ENCODE measurements at places on chromosomes 12 and 14. TPM values are rescaled to one million over a fixed set of nuclear protein-coding genes. Genes with fewer than 3 reads are reported as not detected.

The PLEKHH1 gene
- total RNA-seq: 6.3 TPM

The LAG3 gene
- 0.14 TPM for total RNA-seq

The ST8SIA1 gene
- 0.23 TPM for total RNA-seq

The CLEC6A gene
- not detected for total RNA-seq

The CD27 gene
- not detected for total RNA-seq

The KCNH3 gene
- 0.07 TPM for total RNA-seq

The KRT72 gene
- not detected for total RNA-seq

The RAB15 gene
- total RNA-seq: 0.46 TPM

The PLEKHD1 gene
- total RNA-seq: not detected

The SSPN gene
- total RNA-seq: 3.2 TPM

The BRI3BP gene
- 18.1 TPM for total RNA-seq

The PTPN6 gene
- total RNA-seq: 21.0 TPM

The AVPR1A gene
- total RNA-seq: not detected

The INHBE gene
- 0.21 TPM for total RNA-seq

The SLC6A12 gene
- total RNA-seq: not detected

The KRT1 gene
- 0.99 TPM for total RNA-seq

The PDZRN4 gene
- total RNA-seq: not detected

The DNAI7 gene
- total RNA-seq: not detected

The B4GALNT1 gene
- total RNA-seq: 1.1 TPM

The AQP2 gene
- not detected for total RNA-seq

The COX6A1 gene
- total RNA-seq: 734 TPM

The ALX1 gene
- not detected for total RNA-seq

The KSR2 gene
- total RNA-seq: not detected

The SLC4A8 gene
- 0.28 TPM for total RNA-seq

The MFAP5 gene
- 15.3 TPM for total RNA-seq

The ANO2 gene
- not detected for total RNA-seq

The CMA1 gene
- total RNA-seq: not detected

The PRB2 gene
- total RNA-seq: not detected

The ASCL1 gene
- total RNA-seq: not detected

The KLRF2 gene
- total RNA-seq: not detected

The FSCB gene
- not detected for total RNA-seq

The FBRSL1 gene
- total RNA-seq: 25.9 TPM

The BIN2 gene
- 0.42 TPM for total RNA-seq

The THAP2 gene
- total RNA-seq: 2.5 TPM

The TAS2R31 gene
- not detected for total RNA-seq

The MYL2 gene
- not detected for total RNA-seq

The PLBD2 gene
- 14.7 TPM for total RNA-seq

The RNASE4 gene
- 11.1 TPM for total RNA-seq

The PLCZ1 gene
- total RNA-seq: not detected

The EML5 gene
- 0.51 TPM for total RNA-seq

The EIF2S3B gene
- total RNA-seq: 0.42 TPM

The CMTM5 gene
- total RNA-seq: not detected

The MMP19 gene
- total RNA-seq: 1.2 TPM

The C12orf50 gene
- not detected for total RNA-seq

The SRGAP1 gene
- total RNA-seq: 6.0 TPM

The CLEC2D gene
- 1.5 TPM for total RNA-seq

The FANCM gene
- 4.7 TPM for total RNA-seq

The CYP27B1 gene
- total RNA-seq: 10.4 TPM

The CLEC1A gene
- total RNA-seq: not detected

The GPRC5A gene
- total RNA-seq: 31.9 TPM

The ETV6 gene
- total RNA-seq: 10.4 TPM

The LRIG3 gene
- total RNA-seq: 57.9 TPM

The RND1 gene
- total RNA-seq: 0.46 TPM

The SUSD6 gene
- total RNA-seq: 15.3 TPM

The C3AR1 gene
- not detected for total RNA-seq

All from airway epithelial cell (primary cell).